ENCODE measurements at places on chromosomes 12 and 14.
A peak's percentile ranks its signal among the peaks of the same experiment; 100 is the strongest.

DNA sequence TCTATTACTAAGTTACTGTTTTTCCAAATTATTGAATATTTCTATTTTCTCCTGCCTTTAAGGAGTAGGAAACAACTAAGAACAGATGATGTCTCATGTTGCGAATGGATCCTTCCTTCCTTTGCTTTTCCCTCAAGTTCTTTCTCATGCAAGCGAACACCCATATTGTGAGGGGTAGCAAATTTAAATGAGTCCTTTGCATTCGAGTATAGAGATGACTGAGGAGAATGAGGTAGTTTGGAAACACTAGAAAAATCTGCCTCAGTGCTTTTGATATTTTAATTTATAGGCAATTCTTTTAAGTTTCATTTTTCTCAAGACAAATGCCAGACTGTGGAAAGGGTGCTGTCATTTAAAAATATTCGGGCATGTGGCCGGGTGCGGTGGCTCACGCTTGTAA is 56.1 kb downstream of the TRAF3 start:
- DNase-seq: no peak

DNA sequence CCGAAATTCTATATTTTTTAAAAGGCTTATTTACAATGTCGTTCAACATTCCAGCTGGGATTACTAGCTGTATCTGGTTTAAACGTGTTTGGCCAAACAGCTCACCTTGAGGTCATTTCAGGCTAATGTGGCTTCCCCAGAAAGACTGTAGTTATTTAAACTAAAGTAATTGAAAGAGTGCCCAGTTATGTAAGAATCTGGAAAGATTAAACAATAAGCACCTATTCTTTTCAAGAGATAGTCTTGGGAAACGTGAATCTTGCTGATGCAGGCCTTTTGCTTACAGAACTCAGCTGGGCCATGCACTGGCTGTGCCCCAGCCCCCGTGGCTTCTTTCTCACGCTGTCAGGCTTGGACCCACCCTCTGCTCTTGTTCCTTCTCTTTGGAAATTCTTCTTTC is 24.4 kb downstream of the GLRX5 start:
- no peak for DNase-seq

DNA sequence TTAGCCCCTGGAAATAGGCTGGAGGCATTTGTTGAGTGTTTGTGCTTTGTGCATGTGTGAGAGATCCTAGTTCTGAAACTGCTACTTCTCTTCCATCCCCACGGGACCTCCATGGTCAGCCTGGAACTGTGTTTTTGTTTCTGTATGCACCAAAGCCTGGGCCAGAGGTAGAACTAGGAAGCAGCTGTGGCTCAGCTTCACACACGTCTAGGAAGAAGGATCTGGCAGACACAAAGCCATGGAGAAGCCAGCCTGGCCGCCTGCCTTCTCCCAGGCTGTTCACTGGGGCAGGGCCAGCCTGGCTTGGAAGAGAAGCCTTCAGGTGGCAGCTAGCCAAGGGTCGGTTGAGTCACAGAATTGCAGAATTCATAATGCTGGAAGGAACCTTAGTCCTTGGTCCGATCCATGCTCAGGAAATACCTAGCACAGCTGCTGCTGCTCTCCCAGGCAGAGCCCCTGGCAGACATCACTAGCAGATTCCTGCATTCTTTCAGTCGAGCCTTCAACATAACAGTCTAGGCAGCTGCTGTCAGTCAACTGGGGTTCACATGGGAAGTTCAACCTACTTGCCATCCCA is 27.0 kb downstream of the RIN3 start:
- peak; percentile 83 for DNase-seq

DNA sequence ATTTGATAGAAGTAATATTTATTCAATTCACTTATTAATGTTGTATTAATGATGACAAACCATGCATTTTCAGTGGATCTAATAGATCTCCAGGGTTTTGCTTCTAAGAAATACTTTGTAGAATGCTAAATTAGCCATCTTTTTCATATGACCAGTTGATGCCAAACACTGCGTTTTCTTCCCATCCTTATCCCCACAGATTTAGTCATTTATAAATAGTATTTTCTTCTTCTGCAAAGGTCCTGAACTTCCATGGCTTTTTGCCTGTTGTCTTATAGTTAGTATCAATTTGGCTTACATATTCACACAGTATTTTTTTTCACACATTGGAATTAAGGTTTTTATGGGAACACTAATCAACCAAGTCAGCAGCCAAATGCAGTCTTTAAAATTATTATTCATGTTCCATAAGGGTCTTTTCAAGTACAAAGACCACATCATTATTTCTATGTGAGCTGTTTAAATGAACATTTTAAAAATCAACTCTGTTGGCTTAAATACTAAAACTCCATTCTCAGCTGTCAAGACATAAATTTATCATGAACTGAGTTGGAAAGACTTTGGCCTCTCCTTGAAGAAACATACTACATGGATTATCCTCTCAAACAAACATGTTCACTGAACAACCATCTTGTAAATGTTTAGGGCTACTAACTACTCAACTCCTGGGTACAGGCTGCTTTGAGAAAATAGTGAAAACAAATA is 1278.4 kb upstream of the FLRT2 start:
- no peak for DNase-seq

GRCh38 chr12:93751864-93752610 is 74.9 kb downstream of the CRADD start:
- no peak for DNase-seq

GRCh38 chr14:69153152-69153872 is 393 bp upstream of the DCAF5 start:
- peak; percentile 100 for DNase-seq

DNA sequence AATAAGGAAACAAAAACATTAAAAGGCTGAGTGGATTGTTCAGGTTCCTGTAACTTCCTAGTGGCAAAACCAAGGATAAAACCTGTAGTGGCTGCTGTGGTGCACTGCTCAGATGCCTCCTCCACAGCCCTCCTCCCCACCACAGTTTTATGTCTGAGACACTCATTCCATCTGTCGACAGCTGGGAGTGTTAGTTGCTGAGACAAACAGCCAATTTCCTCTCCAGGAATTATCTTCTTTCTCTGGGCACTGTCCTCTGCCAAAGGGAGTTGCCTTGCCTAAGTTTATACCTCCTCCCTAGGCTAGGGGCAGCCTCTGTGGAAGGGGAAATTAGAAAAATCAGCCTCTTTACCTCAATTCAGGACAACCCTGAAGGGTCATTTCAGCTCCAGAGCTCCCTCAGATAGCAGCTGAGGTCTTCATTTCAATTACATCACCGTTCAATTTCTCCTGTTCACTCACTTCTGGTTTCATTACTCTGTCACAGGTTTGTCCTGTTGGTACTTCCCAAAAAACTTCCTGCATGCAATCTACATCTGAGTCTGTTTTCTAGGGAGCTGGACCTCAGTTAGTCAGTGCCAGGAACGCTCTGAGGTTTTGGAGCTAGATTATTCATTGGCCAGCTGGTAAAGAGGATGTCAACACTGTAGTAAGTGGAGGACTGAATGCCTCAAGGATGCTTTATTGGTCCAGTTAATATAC is 74.9 kb upstream of the ATP2B1 start:
- peak; percentile 4 for DNase-seq
